Mesothelial cell of epicardium (in vitro differentiated cells): ENCODE measurements at places on chromosomes 16 and 17.

GRCh38 chr16:13921328-13921727, 1.4 kb downstream of the ERCC4 start:
- no peak for DNase-seq

DNA sequence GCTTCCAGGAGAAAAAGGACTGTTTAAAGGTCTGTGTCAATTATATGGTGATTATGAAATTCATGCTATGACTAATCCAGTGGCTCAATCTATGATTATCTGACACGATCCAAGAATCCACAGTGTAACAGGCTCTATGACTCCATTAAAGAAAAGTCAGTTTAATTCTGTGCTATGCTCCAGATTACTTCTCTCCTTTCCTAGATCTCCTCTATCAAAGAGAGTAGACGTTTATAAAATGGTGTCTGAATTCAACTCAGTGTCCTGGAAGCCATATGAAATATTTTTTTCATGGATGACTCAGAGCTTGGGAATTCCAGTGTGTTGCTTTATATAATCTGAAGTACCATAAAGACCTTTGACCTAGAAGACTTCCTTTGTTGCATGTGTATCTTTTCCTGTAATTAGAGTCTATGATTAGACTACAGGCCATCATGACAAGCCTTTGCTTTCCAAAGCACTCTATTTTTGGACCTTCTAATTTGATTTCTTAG, 27.0 kb upstream of the NF1 start:
- DNase-seq, result no peak

- no peak for DNase-seq
Observed at GRCh38 chr17:81037026-81037797, 2.3 kb downstream of the BAIAP2 start.

GRCh38 chr16:13835387-13835786, 84.6 kb upstream of the ERCC4 start:
- no peak for DNase-seq

- no peak for DNase-seq
Observed at GRCh38 chr17:55770196-55770870, 19.5 kb downstream of the PCTP start.

- DNase-seq, result no peak
Observed at GRCh38 chr16:7990626-7991260, 599.6 kb downstream of the TMEM114 start.

- peak; percentile 72 for DNase-seq
Observed at GRCh38 chr16:12455287-12455798, 348.3 kb downstream of the CPPED1 start.

DNA sequence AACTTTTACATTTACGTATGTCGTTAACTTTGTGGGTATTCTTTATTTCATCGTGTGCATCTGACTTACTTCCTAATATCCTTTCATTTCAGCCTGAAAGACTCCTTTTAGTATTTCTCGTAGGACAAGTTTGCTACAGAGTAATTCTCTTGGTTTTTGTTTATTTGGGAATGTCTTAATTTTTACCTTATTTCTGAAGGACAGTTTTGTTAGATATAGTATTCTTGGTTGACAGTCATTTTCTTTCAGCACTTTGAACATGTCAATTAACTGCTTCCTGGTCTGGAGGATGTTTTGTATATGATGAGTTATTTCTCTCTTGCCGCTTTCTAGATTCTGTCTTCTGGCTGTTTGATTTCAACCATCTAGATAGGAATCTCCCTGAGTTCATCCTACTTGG, 109.2 kb upstream of the NACA2 start:
- no peak for DNase-seq

DNA sequence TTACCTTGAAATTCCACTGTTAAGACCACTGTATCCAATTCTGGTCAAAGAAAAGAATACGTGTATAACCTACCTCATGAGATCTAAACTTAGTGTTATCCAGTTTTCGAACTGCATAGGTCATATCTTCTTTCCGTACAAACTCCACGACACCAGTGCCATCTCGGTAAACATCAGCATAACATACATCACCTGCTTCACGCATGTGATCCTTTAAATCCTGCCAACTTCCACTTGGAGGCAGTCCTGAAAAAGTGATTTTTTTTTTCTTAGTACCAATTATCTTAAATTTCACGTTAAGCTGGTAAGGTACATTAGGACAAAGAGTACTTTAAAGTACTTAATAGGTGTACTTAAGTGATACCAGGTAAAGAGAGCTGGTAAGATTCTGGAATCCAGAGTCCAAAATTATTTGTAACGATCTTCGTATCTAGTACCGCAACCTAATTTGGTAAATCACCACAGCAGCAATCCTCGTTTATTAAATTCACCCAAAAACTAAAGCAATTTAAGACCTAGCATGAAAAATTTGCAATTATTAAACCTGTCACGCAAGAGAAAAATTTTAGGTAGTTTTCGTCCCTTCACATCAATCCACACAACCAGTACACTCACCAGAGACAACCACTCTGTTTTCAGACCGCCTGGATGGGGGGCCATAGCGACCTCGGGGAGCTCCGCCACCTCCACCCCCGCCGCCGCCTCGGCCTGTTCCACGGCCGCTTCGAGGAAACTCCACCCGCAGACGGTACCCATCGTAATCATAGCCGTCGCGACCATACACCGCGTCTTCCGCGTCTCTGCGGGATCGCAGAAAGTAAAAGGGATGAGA, 1.1 kb downstream of the SRSF1 start:
- DNase-seq, result no peak

GRCh38 chr16:87391324-87391949, 699 bp upstream of the MAP1LC3B start:
- DNase-seq, result no peak

GRCh38 chr16:64711026-64711425, 410.8 kb downstream of the CDH11 start:
- no peak for DNase-seq

GRCh38 chr17:4362141-4362540, 4.3 kb downstream of the UBE2G1 start:
- no peak for DNase-seq

DNA sequence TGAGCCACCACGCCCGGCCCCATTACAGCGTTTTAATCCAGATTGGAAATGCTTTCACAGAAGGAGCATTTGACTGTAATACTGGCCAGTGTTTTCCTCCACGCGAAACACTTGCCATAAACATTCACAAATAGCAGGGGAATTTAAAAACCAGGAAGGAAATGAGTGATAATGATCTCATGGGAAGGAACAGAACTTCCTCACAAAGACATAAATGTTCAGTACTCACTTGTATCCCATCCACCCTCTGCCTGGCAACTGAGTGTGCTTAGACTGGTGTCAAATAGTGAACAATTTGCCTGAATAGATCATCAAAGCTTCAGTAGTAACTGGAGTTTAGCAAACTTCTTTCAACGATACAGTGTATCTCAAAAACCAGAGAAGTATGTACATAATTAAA, 54.1 kb downstream of the PSMD12 start:
- no peak for DNase-seq

- DNase-seq, result no peak
Observed at GRCh38 chr17:78676412-78677302, 99.5 kb upstream of the DNAH17 start.

DNA sequence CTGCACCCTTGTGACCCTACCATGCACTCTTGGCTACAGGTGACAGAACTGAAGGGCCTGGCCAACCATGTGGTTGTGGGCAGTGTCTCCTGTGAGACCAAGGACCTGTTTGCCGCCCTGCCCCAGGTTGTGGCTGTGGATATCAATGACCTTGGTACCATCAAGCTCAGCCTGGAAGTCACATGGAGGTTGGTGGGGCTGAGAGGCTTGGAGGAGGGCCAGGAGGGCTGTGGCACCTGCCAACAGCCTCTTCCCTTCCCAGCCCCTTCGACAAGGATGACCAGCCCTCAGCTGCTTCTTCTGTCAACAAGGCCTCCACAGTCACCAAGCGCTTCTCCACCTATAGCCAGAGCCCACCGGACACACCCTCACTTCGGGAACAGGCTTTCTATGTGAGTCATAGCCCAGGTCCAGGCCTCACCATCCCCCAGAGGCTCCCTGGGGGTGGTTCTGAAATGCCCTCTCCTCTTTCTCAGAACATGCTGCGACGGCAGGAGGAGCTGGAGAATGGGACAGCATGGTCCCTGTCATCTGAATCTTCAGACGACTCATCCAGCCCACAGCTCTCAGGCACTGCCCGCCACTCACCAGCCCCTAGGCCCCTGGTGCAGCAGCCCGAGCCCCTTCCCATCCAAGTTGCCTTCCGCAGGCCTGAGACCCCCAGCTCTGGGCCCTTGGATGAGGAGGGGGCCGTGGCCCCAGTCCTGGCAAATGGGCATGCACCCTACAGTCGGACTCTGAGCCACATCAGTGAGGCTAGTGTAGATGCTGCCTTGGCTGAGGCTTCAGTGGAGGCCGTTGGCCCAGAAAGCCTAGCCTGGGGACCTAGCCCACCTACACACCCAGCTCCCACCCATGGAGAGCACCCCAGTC, 13.0 kb downstream of the RIPOR1 start:
- no peak for DNase-seq

- DNase-seq, result no peak
Observed at GRCh38 chr16:75097941-75098901, 18.4 kb downstream of the LDHD start.

DNA sequence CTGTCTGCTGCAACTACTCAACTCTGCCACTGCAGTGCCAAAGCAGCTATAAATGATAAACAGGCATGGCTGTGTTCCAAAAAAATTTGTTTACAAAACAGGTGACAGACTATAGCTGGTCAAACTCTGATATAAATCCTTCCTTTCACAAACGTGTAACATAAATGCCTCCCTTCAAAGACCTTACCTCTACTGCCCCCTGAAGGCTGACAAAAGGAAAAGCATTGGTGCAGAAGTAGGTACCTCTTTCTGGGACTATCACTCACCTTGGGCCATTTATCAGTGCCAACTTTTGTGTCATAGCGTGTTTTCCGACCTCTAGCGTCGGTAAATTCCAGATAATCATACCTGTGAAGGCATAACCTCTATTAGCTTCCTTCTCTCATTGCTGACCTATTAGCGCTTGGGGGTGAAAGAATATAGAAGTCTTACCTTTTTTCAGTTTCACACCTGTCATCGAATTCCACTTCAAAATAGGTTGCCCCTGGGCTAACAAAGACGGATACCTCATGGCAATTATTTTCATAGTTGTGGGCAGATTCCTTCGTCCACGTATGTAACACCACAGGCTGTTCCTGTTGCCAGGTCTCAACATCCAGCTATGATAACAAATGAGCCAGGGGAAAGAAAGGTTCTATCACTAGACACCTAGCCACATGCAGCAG, 67.9 kb downstream of the ZZEF1 start:
- no peak for DNase-seq

- no peak for DNase-seq
Observed at GRCh38 chr17:55072898-55073297, 104.3 kb downstream of the STXBP4 start.

DNA sequence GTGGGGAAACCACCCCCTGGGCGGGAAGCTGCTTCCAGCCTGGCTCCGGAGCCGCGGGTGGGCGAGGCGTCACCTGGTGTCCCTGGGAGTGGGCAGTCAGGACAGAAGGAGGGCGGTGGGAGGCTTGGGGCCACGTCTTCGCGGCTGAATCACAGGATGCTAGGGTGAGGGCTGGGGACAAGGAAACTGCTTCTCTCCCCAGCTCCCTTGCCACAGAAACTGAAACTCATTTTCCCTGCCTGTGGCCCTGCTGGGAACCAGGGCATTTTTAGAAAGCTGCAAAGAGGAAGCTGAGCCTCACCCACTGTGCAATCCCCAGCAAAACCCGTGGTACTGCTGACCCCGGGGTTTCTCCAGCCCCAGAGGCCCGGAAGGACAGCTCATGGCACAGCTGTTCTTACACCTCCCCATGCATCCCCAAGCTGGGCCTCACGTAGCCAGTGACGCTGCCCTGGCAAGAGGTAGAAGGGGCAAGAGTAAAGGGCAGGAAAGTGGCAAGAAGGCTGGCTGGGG, 8.2 kb downstream of the RHBDF2 start:
- DNase-seq, result no peak
